ENCODE measurements at places on chromosomes 3 and 15.

DNA sequence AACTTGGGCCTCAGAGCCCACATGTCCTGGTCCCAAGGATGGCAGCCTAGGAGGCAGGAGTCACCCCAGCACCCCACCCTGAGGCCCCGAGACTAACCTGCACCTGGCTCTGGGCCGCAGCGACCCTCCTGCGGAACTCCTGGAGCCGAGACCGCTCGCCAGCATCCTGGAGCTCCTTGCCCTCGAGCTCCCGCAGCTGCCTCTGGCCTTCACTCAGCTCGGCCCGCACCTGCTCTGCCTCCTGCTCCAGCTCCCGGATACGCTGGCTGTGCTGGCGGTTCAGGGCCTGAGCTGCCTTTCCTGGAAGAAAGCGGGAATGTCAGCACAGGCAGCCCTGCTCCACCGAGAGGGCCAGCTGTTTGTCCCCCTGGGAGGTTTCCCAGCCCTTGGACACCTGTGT is 13.2 kb downstream of the KIF7 start:
- no peaks in the 10 kb centered on the region for H3K27me3 ChIP-seq
- peaks cover 2% of the 10 kb centered on the region for H3K4me1 ChIP-seq
- DNase-seq: no peak

- H3K4me3 ChIP-seq: no peak overlapping the region
- peaks cover 19% of the 10 kb centered on the region for H3K36me3 ChIP-seq
- H3K4me1 ChIP-seq: peaks cover 10% of the 10 kb centered on the region
- no peak for DNase-seq
- H3K27ac ChIP-seq: peak overlapping the region; percentile 27
- no peaks in the 10 kb centered on the region for H3K27me3 ChIP-seq
Observed at GRCh38 chr15:50452927-50453326, 28.7 kb downstream of the USP8 start.

DNA sequence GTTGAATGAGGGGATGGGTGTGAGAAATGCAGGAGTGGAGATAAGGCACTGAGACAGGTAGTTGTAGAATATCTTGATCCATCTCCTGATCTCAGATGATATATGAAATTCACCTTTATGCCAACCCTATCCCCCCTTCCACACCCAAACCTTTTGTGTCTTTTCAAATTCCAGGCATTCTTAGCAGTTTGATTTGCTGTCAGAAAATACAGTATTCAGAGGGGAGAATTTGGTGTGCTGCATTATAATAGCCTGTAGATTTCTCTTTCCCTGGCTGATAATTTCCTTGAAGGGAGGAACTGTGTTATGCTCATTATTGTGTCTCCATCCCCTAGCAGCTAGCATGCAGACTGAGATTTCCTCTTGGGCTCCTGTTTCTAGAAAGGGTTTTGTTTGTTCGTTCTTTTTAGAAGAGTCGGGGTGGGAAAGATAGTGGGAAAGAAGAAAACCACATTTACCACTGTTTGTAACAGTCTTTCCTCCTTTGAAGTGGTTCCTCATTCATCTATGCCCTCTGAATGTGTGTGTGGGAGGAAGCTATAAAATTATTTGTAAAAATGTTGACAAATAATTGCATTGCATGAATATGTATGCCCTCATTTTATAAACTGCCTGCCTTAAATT is 373.4 kb downstream of the DIPK2A start:
- H3K27ac ChIP-seq: no peak overlapping the region
- H3K4me1 ChIP-seq: peaks cover 7% of the 10 kb centered on the region
- no peak overlapping the region for H3K4me3 ChIP-seq
- no peak for DNase-seq
- no peaks in the 10 kb centered on the region for H3K27me3 ChIP-seq
- no peaks in the 10 kb centered on the region for H3K36me3 ChIP-seq

- H3K36me3 ChIP-seq: no peaks in the 10 kb centered on the region
- H3K27ac ChIP-seq: no peak overlapping the region
- no peak overlapping the region for H3K4me3 ChIP-seq
- H3K4me1 ChIP-seq: peaks cover 2% of the 10 kb centered on the region
- H3K27me3 ChIP-seq: peaks cover 51% of the 10 kb centered on the region
- DNase-seq: peak; percentile 77
Observed at GRCh38 chr15:43208052-43209002, 12.5 kb downstream of the EPB42 start.

- peaks cover 28% of the 10 kb centered on the region for H3K27me3 ChIP-seq
- no peak overlapping the region for H3K4me3 ChIP-seq
- no peak for DNase-seq
- no peak overlapping the region for H3K27ac ChIP-seq
- no peaks in the 10 kb centered on the region for H3K4me1 ChIP-seq
- H3K36me3 ChIP-seq: no peaks in the 10 kb centered on the region
Observed at GRCh38 chr15:96472681-96473080, 142.2 kb downstream of the NR2F2 start.

DNA sequence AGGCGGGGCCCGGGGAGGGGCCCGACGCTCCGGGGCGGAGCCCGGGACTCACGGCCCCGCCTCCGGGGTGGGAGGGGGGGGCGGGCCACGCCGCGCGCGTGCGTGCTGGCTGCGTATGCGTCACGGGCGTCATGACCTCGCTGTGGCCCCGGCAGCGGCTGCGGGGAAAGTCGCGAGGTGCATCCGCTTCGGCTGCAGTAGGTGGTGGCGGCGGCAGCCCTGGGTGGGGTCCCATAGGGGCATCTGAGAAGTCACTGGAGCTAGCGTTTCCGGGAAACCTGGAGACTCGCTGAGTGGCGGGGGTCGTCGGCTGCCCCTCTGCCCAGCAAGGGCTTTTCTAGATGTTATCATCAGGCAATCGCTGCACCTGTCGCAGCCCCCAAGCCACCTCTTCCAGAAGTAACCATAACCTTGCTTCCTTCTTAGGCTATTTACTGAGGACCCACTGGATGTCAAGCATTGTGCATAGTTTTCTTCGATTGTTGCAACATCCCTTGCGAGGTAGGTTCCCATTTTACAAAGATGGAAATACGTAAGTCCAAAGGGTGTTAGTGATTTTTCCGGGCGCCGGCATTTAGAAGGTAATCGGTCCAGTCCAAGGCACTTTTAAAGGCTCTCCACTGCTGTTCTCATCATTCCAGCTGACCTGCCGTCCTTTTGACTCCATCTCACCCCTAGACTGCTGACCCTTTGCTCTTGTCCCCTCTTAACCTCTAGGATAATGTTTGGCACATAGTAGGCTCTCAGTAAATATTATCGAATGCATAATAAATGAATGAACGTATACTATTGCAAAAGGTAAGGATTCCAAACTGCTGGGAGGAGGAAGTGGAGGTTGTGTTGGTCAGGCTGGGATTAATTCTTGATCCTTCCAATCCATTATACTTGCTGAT is at the start of gene GDPGP1:
Gene GDPGP1 (plus strand): TSS at position 114 of the 893 bp plus-strand sequence. CDS start 6,700 bp downstream, outside the sequence.
- H3K27me3 ChIP-seq: no peaks in the 10 kb centered on the region
- H3K4me1 ChIP-seq: peaks cover 17% of the 10 kb centered on the region
- H3K4me3 ChIP-seq: peak within 1 kb of the TSS; percentile 79
- H3K36me3 ChIP-seq: peaks cover 18% of the 10 kb centered on the region
- no peak for DNase-seq

DNA sequence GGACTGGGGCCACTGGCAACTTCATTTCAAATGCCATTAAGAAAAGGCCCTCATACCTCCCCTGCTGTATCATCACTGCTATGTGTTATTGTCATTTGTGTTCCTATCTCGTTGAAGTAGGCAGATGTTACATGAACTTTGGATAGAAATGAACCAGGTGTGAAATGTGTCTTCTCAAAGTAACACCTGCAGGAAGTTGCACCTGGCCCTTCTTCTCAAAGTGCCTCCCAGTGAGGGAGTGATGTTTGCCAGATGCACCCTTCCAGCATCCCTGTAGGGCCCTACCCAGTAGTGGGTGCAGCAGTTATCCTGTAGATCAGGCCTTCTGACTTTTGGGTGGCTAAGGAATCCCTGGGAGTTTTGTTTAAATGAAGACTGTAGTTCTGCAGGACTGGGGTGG is 197.7 kb upstream of the CTNNB1 start:
- peaks cover 2% of the 10 kb centered on the region for H3K4me1 ChIP-seq
- no peak overlapping the region for H3K27ac ChIP-seq

- H3K4me1 ChIP-seq: no peaks in the 10 kb centered on the region
Observed at GRCh38 chr3:189756582-189757078, 125.4 kb downstream of the TP63 start.

DNA sequence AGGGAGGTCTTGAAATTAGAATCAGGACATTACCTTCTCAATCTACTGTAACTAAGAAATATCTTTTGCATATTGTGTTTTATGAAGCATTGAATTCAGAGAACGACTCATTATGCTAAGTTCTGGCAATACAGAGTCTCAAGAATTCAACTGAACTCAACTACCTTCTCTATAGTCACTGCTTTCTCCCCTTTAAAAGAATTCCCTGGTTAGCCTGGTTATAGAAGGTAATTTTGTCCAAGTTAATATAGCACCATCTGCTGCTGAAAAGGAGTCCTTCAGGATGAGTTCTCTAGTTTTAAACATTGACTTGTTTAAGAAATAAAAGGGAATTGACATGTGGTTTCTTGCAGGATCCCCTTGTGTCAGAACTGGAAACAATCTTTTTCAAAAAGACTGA is 60.2 kb downstream of the IL16 start:
- H3K27me3 ChIP-seq: peaks cover 21% of the 10 kb centered on the region
- no peak for DNase-seq
- no peaks in the 10 kb centered on the region for H3K4me1 ChIP-seq
- H3K27ac ChIP-seq: no peak overlapping the region

- peak overlapping the region; percentile 44 for H3K4me3 ChIP-seq
- H3K27me3 ChIP-seq: no peaks in the 10 kb centered on the region
- H3K36me3 ChIP-seq: no peaks in the 10 kb centered on the region
- peak overlapping the region; percentile 94 for H3K27ac ChIP-seq
- peaks cover 44% of the 10 kb centered on the region for H3K4me1 ChIP-seq
Observed at GRCh38 chr3:188680189-188680588, 491.6 kb upstream of the TPRG1 start.

- DNase-seq: no peak
- no peaks in the 10 kb centered on the region for H3K27me3 ChIP-seq
- peaks cover 16% of the 10 kb centered on the region for H3K36me3 ChIP-seq
- no peak overlapping the region for H3K27ac ChIP-seq
Observed at GRCh38 chr3:42189001-42189460, 77.0 kb downstream of the CCK start.

- DNase-seq: peak; percentile 92
- H3K27ac ChIP-seq: no peak overlapping the region
- no peaks in the 10 kb centered on the region for H3K36me3 ChIP-seq
- peaks cover 2% of the 10 kb centered on the region for H3K4me1 ChIP-seq
- H3K27me3 ChIP-seq: peaks cover 24% of the 10 kb centered on the region
- no peak overlapping the region for H3K4me3 ChIP-seq
Observed at GRCh38 chr3:117997201-117998049, 1037.2 kb downstream of the IGSF11 start.

DNA sequence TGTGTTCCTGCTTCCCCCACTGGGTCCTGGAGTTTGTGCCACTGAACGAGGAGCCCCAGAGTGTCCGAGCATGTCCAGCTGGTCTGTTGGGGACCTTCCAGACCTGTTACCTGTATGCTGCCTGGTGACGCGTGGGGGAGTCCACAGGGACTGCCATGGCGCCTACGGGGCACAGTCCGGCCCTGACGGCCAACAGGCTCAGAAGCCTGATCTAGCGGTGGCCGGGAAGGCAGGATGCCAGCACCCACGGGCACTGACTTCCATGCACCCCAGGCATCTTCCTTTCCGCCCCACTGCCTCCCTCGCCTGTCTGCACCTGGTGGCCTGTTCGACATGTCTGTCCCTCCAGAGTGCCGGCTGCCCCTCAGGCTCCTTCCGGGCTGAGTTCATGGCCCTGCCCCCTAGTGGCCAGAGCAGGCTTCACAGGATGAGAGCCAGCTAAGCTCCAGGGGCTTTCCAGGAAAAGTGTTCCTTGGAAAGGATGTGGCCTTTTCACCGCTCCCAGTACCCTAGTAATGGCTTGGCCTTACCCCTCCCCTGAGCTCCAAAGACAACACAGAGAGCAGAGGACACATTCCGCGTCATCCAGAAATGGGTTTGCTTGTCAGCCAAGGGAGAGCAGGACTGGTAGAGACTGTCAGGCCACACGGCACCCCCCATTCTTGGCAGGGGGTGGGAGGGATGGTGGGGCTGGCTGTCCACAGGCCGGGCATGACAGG is 35.7 kb downstream of the NGRN start:
- peaks cover 9% of the 10 kb centered on the region for H3K4me1 ChIP-seq
- no peak overlapping the region for H3K4me3 ChIP-seq
- peak; percentile 86 for DNase-seq
- no peaks in the 10 kb centered on the region for H3K36me3 ChIP-seq
- no peak overlapping the region for H3K27ac ChIP-seq

DNA sequence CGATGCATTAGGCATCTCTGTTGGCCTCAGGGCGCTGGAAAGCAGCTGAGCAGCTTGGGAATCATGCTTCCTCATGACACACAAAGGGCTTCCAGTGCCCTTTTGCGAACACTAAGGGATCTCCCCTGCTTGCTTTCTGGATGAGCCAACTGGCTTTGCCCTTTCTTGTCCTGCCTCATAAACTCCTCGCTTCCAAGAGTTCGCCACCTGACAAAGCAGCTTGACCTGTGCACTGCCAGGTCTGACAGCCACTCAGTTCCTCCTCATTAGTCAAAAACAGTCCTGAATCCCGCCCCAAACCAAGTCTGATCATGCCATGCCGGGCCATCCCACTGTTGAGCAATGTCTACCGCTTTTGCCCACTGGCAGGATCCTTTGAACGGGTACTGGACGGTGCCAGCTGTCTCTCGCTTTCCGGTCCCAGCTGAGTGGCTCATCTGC is 265.4 kb upstream of the LYSMD4 start:
- H3K36me3 ChIP-seq: no peaks in the 10 kb centered on the region
- no peak overlapping the region for H3K4me3 ChIP-seq
- DNase-seq: no peak
- no peak overlapping the region for H3K27ac ChIP-seq

DNA sequence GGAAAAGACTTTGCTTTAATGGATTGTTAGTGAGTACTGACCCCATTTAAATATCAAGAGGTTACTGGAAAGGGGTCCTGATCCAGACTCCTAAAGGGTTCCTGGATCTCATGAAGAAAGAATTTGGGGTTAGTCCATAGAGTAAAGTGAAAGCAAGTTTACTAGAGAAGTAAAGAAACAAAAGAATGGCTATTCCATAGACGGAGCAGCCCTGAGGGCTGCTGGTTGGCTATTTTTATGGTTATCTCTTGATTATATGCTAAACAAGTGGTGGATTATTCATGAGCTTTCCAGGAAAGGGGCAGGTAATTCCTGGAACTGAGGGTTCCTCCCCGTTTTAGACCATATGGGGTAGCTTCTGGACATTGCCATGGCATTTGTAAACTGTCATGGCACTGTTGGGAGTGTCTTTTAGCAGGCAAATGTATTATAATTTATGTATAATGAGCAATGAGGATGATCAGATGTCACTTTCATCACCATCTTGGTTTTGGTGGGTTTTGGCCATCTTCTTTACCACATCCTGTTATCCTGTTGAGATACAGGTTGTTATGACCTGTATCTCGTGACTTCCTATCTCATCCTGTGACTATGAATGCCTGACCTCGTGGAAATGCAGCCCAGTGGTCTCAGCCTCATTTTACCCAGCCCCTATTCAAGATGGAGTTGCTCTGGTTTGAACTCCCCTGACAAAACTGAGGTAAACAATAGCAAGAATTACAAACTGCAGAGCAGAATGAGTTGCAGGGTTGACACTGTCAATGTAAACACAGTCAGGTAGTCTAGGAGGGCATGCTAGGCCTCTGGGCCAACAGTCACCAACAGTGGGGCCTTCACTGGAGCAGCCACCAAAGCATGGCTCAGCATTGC is 10.3 kb upstream of the GPR160 start:
- no peak overlapping the region for H3K27ac ChIP-seq
- H3K4me1 ChIP-seq: no peaks in the 10 kb centered on the region
- H3K4me3 ChIP-seq: no peak overlapping the region
- DNase-seq: no peak
- no peaks in the 10 kb centered on the region for H3K36me3 ChIP-seq

- no peaks in the 10 kb centered on the region for H3K4me1 ChIP-seq
- H3K36me3 ChIP-seq: no peaks in the 10 kb centered on the region
- H3K4me3 ChIP-seq: no peak overlapping the region
- H3K27ac ChIP-seq: no peak overlapping the region
- DNase-seq: no peak
Observed at GRCh38 chr3:122635789-122636188, 44.9 kb upstream of the PARP14 start.
